ENCODE measurements at places on chromosomes 5 and 9.

- no peak for DNase-seq
Measured at GRCh38 chr9:78213712-78214111, 22.2 kb upstream of the CEP78 start.

DNA sequence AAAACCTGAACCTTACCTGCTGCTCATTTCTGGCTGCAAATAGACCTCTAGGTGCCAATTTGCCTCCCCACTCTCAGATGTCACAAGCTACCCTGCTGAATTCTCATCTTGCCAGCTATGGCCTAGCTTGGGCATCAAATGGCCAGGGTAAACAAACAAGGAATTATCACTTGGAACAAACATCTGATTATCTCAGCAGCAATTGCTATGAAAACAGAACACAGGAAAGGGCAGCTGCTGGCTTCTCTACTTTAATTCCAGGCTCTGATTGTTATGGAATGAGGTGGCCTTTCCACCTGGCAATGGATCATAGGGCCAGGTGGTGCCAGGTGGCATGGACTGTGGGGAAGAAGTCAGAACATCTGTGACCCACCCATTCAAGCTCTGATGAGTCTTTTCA is 505.1 kb downstream of the TLR4 start:
- no peak for DNase-seq

DNA sequence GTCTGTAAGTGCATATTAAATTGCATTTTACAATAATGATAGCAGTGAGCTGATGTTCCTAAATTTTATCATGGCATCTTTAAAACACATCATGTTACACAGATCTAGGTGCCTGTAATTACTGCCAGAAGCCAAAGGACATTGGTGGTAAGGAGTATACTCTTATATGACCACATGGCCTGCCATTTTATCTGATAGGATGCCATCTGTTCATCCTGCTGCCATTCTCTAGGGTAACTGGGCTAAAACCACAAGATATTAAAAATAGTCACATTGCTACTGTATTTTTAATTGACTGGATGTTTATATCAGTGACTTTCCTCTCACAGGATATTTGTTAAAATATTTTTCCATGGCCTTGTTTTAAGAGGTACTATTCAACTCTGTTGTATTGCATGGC is 53.1 kb downstream of the HCN1 start:
- DNase-seq: no peak

DNA sequence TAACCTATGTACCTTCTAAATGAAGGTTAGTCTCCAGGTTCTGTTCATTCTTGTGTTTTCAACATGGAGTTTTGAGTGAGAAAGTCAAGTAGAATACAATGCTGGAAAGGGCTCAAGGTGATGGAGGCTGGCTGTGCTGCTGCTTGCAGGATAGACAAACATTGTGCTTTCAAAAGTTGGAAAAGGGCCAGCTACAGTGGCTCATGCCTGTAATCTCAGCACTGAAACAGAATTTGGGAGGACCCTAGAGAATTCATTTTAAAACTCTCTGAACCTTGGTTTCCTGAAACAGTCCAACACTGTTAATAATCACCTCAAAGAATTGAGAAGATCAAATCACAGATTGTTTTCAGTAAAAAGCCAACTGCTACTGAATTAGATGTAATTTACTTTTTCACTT is 15.4 kb upstream of the IARS1 start:
- DNase-seq: no peak

- DNase-seq: no peak
Measured at GRCh38 chr5:141492168-141492885, 3.4 kb downstream of the PCDHGC5 start.

- DNase-seq: no peak
Measured at GRCh38 chr5:133128066-133128465, 76.3 kb downstream of the HSPA4 start.

DNA sequence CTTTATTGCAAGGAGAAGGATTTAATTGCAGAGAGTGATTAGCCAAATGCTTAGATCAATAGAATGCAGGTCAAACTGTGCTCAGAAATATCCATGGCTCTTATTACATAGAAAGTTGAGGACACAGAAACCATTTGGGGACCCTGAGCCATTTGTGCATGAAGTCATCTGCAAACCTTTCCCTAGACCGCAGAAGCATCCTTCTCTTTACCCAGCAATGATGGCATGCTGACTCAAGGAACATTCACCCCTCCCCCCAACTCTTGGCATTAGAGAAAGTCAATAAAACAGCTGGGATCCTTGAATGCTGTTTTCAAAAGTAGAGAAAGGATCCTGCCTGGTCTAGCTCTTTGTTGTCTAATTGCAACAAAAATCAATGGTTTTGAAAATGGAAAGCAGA is 73.5 kb downstream of the PPP2R2B start:
- DNase-seq: no peak

DNA sequence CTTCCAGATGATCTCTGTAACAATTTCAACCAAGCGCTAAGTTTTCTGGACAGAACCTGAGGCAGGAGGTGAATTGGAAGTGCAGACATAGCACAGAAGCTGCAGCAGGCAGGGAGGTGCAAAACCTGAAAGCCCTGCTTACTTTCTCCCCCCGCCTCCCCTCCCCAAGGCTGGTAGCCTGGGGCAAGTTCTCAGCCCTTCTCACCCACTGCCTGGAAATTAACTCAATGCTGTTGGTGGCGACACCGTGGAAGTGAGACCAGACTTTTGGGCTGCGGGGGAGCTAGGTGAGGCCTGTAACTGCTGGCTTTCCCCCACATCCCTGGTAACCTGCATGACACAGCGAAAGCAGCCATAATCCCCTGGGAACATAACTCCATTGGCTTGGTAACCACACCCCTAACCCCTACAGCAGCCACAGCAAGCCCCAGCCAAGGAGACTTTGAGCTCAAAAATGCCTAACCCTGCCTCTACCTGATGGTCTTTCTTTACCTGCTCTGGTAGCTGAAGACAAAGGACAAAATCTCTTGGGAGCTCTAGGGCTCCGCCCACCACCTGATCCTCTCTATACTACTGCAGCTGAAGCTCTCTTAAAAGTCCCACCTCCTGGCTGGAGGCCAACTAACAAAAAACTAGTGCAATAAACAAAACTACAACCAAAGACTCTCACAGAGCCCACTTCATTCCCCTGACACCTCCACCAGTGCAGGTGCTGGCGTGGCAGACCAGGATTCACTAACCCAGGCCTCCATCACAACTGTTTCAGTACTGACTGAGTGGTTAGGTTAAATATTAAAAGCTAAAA is 11.9 kb upstream of the OR13C8 start:
- DNase-seq: no peak

GRCh38 chr9:87872079-87872624 is 10.5 kb upstream of the SPATA31E1 start:
- DNase-seq: no peak

- DNase-seq: no peak
Measured at GRCh38 chr5:165757791-165758190, 2252.4 kb downstream of the MAT2B start.

GRCh38 chr5:150159741-150160179 is 4.1 kb upstream of the PDGFRB start:
- no peak for DNase-seq

GRCh38 chr5:76074487-76075065 is 8.6 kb upstream of the SV2C start:
- DNase-seq: no peak

GRCh38 chr9:91560301-91560700 is 136.7 kb upstream of the NFIL3 start:
- DNase-seq: no peak

DNA sequence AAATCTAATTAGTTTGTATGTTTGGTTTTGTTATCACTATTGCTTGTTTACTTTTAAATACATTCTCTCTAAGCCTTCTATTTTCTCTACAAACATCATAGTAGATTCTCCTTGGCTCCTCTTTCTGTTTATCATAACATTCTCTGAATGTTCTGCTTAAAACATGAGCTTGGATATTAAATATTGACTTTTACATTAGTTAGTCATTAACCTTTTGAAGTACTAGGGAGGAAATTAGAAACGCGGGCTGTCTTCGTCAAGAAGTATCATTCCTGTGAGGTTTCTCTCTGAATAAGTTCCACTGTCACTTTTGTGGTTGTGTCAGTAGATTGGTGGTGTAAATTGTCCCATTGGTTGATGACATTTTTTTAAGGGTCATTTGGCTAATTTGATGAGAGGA is 821.5 kb downstream of the EFNA5 start:
- DNase-seq: no peak

DNA sequence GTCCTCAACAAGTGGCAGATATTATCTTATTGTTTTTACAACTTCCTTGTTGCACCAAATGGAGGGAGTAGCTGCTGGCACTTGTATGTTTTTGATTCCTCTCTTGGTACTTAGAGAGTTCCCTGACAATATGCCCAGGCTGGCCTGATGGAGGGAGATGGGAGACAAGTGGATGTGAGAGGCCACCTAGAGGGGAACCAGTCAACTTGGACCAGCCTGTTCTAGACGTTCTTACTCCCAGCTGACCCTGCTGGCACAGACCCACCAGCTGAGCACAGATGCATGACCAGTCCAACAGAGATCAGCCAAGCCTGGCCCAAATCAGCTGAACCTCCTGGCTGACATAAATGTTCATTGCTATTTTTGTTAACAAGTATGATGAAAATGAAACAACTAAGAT is 60.9 kb upstream of the GDNF start:
- DNase-seq: no peak

- DNase-seq: no peak
Measured at GRCh38 chr5:127702926-127703561, at the start of gene CCDC192. CCDC192 (plus strand) TSS chr5:127703391; CDS start chr5:127703446, 55 bp downstream.

DNA sequence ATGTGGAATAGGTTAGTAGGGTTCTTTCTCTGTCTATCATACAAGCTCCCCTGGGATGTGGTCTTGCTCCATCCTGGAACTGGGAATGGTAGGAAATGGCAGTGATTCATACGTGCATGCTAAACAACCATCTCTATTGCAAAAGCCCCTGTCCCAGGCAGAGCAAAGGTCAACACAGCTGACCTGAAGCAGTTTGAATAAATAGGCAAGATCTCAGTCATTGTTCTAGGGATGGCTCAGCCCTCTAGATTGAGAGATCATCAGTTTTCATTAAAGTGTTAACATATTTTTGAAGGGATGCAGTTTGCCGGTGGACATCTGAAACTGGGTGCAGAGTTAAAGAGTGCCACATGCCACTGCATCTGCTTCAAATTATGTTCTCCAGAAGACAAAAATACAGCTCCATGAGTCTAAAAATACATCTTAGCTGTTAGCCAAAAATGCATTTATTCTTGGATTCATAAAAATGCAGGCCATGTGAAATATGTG is 224.1 kb downstream of the ESM1 start:
- no peak for DNase-seq

- DNase-seq: no peak
Measured at GRCh38 chr9:92295827-92296258, 2.3 kb upstream of the IARS1 start.

DNA sequence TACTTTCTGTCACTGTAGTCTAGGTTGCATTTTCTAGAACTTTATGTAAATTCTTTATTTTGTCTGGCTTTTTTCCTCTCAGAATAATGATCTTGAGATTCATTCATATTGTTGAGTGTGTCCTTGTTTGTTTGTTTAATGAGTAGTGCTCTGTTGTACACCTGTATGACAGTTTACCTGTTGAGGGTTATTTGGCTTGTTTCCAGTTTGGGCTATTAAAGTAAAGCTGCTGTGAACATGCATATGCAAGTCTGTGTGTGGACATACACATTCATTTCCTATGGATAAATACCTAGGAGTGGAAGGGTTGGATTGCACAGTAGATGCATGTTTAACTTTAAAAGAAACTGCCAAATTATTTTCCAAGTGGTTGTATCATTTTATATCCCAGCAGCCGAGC is 30.4 kb downstream of the MVB12B start:
- no peak for DNase-seq

DNA sequence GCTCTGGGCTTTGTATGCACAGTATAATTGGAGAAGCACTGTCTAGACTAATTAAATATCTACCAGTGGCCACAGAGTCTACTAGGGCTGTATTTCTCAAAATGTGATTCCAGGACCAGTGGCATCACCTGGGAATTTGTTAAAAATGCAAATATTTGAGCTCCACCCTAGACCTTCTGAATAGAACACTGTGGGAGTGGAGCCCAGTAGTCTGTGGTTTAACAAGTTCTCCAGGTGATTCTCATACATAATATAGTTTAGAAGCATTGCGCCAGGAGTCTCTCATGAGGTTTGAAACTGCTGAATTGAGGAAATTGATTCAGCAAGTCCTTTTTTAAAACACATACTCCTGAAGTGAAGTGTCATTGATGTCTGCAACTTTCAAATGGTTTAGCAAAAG is 74.7 kb downstream of the FCHO2 start:
- DNase-seq: no peak

DNA sequence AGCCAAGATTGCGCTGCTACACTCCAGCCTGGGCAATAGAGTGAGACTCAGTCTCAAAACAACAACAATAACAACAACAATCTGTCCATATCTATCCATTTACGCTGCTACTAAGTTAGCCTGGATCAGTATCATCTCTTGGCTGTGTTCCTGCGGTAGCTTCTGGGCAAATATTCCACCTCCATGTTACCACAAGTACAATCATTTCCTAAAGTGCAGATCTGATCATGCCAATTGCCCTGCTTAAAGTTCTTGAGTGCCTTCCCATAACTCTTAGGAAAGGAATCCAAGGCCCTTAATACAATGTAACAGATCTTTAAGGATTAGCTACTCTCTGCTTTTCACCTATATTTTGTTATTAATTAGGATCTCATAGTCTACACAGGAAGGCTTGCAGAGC is 15.4 kb upstream of the PPP2R2B start:
- DNase-seq: no peak

DNA sequence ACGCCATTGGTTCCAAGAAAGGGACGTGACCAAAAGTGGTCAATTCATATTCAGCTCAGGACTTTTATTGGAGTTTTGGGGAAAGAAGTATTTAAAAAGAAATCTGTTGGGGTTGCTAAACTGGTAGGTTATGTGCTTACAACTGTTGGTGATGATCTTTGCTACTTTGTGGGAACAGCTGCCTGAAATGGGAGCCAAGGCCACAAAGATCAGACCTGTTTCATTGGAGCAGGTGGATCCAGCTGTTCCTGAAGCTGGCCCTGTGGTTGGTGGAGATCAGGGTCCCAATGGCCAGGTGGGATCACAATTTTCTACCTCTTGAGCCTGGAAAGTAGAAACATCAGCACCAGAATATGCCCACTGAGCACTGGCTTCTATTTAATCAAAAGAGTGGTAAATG is 144.5 kb downstream of the PSAT1 start:
- DNase-seq: no peak

DNA sequence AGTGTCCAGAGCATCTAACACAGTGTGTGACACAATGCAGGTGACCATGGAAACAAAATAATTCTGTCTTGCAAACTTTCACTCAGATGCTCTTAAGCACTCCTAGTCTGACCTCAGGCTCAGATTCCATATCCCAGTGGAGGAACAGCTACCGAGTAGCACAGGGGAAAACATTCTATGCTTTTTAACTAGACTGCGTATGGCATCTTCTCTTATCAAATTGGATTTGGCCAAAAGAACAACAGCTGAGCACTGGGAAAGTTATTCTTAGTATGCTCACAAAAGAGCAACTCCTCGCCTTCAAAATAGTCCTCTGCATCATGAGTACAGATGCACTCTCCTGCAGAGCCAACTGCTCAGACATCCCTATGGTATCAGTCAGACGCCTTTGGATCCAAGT is 528.2 kb upstream of the DAP start:
- no peak for DNase-seq

GRCh38 chr5:52838326-52839015 is 50.8 kb downstream of the ITGA1 start:
- DNase-seq: no peak

Data from activated T-cell treated with anti-CD3 and anti-CD28 coated beads for 1 hour (primary cell).